Activated gamma-delta T cell treated with anti-CD3 and anti-CD28 coated beads, Interleukin-2, amount 50 U/mL, for 16 hours (primary cell): ENCODE measurements at places on chromosomes 3 and 15.

DNA sequence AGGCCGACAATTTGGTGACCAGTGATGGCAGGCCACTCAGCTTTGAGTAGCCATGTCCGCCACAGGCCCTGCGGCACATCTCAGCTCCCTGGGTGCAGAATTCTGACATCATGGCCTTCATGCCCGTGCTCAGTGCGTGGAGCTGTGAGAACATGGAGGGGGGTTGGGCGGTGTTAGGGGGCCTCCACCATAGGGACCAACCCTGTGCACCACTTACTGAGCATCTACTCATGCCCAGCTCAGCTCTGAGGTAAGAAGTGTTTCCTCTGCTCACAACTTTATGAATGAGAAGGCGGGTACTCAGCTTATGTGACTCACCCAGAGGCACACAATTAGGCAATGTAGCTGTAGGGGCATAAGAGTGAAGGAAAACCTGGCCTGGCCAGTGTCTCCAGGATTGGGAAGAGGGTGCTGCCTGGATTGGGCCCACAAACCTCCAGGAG lies 10.5 kb downstream of the ACOX2 start:
- DNase-seq, result no peak

DNA sequence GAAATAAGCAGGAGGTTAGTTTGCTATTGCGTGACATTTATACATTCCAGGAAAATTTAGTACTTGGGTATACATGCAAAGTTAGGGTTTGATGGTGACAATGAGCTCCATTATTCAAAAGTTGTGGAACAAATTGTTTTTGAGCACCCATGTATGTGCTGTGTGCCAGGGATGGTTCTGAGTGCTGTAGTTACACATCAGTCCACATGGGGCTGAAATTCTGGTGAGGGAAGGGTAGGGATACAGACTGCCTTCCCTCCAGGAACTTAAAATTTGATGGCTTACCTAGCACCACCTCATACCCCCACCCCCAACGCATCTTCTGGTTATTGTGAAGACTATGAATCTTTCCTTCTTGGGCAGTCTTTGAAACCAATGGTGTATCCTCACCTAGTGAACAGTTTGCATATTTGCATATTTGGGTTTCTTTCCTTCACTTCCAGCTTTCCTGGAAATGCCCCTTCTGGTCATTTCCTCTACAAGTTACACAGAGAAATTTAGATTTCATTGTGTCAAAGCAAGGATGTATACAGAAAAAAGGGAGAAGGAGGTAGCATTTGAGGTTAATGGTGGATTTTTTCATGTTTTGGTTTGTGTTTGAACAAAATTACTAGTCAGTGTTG lies 222.0 kb upstream of the IL12A start:
- no peak for DNase-seq

GRCh38 chr3:164200053-164200823 lies 878.1 kb downstream of the SI start:
- DNase-seq, result no peak

GRCh38 chr3:17844236-17844635 lies 101.8 kb upstream of the TBC1D5 start:
- no peak for DNase-seq

GRCh38 chr15:68343579-68344225 lies 66.2 kb downstream of the FEM1B start:
- no peak for DNase-seq

- DNase-seq, result no peak
Measured at GRCh38 chr3:10447527-10448260, 57.7 kb downstream of the ATP2B2 start.

- no peak for DNase-seq
Measured at GRCh38 chr3:4866866-4867265, 112.4 kb upstream of the BHLHE40 start.

DNA sequence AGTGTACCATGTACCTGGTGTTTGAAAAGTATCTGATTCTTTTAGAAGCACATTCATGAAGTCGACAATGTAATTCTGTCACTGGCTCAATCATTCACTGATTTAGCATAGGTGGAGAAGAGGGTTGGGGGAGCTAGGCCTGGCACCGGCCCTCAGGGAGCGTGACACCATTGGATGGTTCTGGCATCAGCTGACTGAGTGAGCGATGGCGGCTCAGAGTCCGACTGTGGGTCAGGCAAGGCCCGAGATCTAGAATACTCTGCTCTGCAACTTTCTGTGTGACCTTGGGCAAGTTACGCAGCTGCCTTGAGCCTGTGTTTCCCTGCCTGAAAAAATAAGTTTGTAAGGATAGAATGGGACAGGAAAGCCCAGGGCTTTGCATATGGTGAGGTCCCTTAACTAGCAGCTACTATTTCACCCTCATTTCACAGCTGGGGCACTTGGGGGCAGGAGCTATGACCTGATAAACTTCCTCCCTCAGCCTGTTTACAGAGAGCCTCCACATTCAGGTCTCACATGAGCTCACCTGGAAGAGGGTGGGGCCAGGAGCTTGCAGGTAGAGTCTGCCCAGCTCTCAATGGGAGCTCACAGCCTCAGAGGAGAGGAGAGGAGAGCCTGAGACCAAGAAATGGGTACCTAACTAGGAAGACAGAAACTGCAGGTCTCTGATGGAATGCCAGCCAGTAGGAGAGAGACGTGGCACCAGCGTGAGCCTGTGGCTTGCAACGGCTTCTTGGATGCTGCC lies 153.7 kb upstream of the TLE3 start:
- no peak for DNase-seq

- no peak for DNase-seq
Measured at GRCh38 chr3:79253704-79254103, 514.1 kb downstream of the ROBO1 start.

DNA sequence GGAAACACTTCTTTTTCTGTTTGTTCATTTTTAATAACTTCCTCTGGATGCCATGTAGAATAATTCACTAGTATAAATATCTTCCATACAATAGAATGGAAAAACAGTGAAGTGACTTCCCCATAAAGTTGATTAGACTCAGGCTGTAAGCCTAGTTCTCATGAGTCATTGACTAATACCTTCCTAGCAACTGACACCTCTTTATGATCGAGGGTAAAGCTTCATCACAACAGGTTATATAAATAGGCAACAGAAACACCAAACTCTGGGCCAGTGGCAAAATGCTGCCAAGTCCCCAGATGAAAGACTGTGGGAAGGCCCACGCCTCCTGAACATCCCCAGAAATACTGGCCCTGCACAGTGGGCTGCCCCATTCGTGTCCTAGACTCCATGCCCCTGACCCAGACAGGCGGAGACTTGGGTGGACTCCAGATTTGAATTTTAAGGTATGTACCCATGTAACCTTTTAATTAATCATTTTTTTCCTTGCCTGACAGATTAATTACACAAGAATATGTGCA lies 71.3 kb upstream of the TBC1D23 start:
- no peak for DNase-seq

DNA sequence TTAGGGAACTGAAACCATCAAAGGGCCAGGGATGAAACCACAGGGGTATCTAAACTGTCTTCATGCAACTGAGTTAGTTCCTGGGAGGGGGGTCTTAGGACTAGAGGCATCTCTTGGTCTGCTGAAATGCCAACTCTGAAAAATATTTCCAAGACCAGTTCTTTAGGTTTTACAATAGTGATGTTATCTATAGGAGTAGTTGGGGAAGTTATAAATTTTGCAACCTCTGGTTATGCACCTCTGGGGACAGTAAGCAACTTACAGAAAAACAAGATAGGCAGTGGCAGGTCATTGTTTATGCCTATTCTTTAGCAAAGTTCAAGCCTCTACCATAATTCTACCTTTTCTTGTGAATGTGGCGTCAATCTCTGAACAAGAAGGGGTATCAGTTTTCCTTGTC lies 60.5 kb upstream of the MINAR1 start:
- no peak for DNase-seq

DNA sequence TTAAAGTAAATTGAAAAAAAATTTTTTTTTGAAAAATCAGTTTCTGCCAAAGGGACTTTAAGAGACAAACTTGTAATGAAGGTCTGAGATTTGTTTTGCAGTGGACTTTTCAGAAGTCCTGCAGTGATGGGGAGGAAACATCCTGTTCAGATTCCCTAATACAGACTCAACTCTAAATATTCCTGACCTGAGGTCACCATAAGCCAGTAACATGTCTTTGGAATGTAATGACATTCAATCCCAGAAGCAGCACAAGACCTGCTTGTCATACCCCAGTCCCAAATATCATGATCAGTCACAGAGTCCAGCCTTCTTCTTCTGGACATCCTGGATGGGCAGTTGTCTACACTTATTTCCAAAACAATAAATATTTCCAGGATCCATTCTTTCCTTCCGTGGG lies 53.6 kb downstream of the TMEM39A start:
- DNase-seq, result no peak

DNA sequence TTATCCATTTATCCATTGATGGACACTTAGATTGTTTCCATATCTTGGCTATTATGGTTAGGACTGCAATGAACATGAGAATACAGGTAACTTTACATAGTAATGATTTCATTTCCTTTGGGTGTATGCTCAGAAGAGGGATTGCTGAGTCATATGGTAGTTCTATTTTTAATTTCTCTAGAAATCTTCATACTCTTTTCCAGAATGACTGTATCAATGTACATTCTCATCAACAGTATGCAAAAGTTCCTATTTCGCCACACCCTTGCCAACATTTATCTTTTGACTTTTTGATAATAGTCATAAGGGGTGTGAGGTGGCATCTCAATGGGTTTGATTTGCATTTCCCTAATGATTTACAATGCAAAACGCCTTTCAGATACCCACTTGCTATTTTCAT lies 6.2 kb upstream of the NIPA1 start:
- no peak for DNase-seq

- DNase-seq, result no peak
Measured at GRCh38 chr15:51533672-51534398, 88.7 kb downstream of the DMXL2 start.

GRCh38 chr3:151971814-151972579 lies 98.6 kb downstream of the SUCNR1 start:
- no peak for DNase-seq

GRCh38 chr3:184174284-184174645 lies 390 bp upstream of the AP2M1 start:
- no peak for DNase-seq
